CD8-positive, alpha-beta T cell (primary cell): ENCODE measurements at places on chromosomes 4 and X.

DNA sequence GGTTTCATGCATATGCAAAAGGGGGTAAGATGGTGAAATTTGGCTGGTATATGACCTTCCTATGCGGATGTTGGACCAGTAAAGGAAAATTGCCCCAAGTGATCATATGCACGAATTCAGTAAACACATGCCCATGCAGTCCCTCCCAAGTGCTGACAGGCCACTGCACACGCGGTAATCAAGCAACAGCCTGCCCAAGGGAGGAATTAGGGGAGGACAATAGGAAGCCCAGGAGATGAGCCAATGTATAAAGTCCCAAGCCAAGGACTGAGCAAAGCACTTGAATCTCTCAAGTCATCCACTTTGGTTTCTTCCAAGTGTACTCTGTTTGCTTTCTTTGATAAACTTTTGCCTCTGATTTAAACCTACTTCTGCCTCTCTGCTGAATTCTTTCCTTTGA lies 21.1 kb downstream of the MAGEB16 start:
- DNase-seq, result no peak

GRCh38 chrX:133911825-133912495 lies 73.4 kb downstream of the GPC3 start:
- DNase-seq, result no peak

DNA sequence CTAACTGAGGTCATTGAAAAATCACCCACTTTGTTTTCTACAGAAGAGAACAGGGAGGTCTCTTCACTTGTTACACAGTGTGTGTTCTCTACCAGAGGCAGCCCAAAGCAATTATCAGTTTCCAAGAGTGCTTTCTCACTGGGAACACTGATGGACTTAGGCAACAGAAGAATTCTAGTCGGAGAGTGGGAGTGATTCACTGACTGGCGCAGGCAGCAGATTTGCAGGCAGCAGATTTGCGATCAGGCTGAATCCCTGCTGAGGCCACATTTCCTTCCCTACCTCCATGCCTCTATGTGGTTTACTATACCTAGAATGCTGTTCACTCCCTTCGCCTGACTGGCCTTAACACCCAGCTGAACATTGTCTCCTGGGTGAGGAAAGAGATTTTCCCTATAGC lies 6.6 kb downstream of the OCIAD2 start:
- no peak for DNase-seq

GRCh38 chrX:70479247-70479921 lies 34.7 kb downstream of the DLG3 start:
- DNase-seq, result no peak

GRCh38 chr4:1091561-1091995 lies 21.8 kb downstream of the RNF212 start:
- no peak for DNase-seq

GRCh38 chrX:54248309-54248708 lies 65.3 kb upstream of the FAM120C start:
- no peak for DNase-seq

GRCh38 chr4:109944591-109944990 lies 31.9 kb downstream of the EGF start:
- no peak for DNase-seq

DNA sequence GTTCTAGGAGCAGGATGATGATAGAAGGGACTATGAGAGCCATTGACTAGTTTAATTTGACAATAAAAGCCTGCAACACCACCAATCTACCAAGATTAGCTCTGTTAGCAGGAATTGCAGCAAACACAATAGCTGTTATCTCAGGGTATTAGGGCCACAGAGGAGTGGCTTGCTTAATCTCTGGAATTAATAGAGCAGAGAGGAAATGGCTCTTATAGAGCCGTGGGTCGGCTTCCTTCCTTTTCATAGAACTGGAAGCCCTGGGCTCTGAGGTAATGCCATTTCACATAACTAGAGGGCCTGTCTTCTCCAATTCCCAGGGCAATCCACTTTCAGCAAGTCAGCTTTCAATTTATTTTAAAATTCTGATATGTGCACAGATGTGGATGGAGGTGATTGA lies 83.0 kb downstream of the MAMLD1 start:
- DNase-seq, result no peak

DNA sequence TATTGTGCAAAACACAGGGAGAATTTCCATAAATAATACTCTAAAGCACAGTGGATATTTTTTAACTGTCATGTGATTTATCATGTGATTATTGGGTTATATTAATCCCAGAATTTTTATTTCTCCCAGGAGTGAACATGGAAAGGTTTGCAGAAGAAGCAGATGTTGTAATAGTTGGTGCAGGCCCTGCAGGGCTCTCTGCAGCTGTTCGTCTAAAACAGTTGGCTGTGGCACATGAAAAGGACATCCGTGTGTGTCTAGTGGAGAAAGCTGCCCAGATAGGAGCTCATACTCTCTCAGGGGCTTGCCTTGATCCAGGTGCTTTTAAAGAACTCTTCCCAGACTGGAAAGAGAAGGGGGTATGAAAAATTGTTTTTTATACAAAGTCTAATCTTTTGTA lies 10.0 kb downstream of the ETFDH start:
- DNase-seq, result no peak

GRCh38 chr4:70746179-70746839 lies 24.5 kb downstream of the RUFY3 start:
- no peak for DNase-seq

GRCh38 chrX:136491832-136492231 lies 4.1 kb downstream of the BRS3 start:
- no peak for DNase-seq

DNA sequence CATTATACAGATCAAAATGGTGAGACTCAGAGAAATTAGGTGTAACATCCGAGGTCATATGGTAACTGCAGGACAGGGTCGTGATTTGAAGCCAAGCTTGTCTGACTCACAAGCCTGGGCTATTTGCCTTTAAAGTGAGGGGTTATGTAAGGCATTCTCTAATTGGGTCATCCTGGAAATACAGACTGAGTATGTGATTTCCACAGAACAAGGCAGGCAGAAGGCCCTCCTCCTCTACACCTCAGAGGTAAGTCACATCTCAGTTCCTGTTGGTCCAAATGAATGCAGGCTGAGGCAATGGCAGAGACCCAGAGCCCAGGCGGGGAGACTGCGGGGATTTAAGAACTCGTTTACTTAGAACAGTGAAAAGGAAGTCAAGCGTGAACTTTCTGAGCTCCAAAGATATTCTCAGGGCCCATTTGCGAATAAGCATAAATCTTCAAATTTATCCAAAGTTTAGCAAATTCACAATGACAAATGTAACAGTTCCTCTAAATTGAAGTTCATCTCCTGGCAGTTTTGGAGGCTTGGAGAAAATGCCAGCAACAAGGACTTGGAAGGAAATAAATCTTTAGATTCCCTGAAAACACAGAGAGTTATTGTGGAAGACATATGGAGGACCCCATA lies 153.3 kb downstream of the LDB2 start:
- no peak for DNase-seq

GRCh38 chr4:1385373-1386340 lies 20.6 kb downstream of the NKX1-1 start:
- no peak for DNase-seq

DNA sequence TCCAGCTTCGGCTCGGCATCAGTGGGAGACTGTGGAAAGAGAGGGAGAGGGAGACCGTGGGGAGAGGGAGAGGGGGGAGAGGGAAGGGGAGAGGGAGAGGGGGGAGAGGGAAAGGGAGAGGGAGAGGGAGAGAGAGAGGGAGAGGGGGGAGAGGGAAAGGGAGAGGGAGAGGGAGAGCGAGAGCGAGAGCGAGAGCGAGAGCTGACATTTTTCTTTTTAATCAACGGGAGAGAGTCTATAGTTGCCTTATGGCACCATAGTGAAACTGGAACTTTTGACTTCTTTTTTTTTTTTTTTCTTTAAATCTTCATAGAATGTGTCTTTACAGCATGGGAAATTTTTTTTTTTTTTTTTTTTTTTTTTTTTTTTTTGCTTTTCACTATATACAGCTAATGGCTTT lies 94.7 kb upstream of the NUDT6 start:
- DNase-seq, result no peak

GRCh38 chrX:30504309-30504708 lies 73.3 kb downstream of the TASL start:
- DNase-seq, result no peak

DNA sequence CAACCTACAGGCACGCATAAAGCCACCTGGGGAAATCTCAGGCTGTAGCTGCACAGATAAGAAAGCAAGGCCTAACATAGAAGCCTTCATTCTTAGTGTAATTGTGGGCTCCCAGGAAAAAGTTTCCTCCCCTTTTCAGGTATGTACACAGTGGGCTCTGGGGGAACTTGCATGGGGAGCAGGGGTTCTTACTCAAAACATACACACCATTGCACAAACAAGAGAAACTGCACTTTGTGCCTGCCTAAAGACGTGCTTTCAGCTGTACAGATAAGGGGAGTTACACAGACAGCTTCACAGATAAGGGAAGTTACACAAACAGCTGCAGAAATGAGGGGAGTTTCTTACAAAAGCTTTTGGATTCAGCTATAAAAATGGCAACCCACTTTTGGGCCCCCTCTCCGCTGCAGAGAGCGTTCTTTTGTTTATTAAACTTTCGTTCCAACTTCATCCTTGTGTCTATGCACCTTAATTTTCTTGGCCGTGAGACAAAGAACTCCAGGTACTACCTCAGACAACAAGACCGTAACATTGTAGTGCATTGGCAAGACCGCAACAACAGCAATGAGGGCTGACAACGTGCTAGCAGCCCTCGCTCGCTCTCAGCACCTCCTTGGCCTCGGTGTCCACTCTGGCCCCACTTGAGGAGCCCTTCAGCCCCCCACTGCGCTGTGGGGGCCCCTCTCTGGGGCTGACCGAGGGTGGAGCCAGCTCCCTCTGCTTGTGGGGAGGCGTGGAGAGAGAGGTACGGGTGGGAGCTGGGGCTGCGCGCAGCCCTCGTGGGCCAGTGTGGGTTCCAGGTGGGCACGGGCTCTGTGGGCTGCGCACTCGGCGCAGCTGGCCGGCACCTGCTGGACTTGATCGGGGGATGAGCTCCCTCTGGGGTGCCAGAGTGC lies 317.5 kb downstream of the RAPGEF2 start:
- DNase-seq, result no peak
